ENCODE measurements at places on chromosomes 16 and 17. TPM values are rescaled to one million over a fixed set of nuclear protein-coding genes. Genes with fewer than 3 reads are reported as not detected.

Gene GINS2
- total RNA-seq = 19.1 TPM

Gene PROCA1
- 0.49 TPM for total RNA-seq

Gene SUZ12
- 36.2 TPM for total RNA-seq

Gene TPPP3
- total RNA-seq = 0.74 TPM

Gene ACSM5
- total RNA-seq = not detected

Gene HSD11B2
- total RNA-seq = not detected

Gene GUCY2D
- not detected for total RNA-seq

Gene PLA2G10
- not detected for total RNA-seq

Gene SULT1A1
- total RNA-seq = 24.9 TPM
